Activated T-cell treated with anti-CD3 and anti-CD28 coated beads for 1 hour (primary cell): ENCODE measurements at places on chromosomes 2 and 18.

DNA sequence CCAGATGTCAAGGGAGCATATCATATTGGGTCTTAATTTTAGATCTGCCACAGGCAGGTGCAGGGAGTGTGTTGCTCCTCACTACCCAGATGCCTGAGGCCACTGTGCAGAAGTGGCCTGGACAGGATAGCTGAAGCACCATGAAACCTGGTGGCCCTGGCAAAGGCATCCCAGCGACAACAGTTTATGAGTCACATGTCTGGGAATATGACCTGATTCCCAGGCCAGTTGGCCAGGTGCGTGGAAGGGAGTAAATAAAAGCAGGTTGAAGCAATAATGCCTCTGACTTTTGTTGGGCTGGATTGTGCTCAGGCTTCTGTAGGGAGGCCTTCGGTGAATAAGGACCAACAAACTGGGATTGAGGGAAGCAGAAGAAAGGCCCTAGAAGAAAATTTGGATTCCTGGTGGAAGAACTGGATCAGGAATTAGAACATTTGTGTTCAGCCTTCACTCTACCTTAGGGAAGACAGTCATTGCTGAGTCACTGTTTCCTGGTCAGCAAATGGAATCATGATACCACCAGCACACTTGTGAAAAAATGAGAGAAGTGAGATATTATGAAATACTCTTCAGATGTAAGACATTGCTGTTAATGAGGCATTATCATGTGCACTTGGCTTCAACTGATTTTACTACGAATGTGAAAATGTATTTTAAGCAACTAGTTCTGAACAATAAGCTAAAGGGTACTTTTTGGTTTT, 78.4 kb upstream of the ZNF516 start:
- no peak for DNase-seq

- no peak for DNase-seq
Measured at GRCh38 chr2:231673348-231673770, 35.0 kb upstream of the PTMA start.

DNA sequence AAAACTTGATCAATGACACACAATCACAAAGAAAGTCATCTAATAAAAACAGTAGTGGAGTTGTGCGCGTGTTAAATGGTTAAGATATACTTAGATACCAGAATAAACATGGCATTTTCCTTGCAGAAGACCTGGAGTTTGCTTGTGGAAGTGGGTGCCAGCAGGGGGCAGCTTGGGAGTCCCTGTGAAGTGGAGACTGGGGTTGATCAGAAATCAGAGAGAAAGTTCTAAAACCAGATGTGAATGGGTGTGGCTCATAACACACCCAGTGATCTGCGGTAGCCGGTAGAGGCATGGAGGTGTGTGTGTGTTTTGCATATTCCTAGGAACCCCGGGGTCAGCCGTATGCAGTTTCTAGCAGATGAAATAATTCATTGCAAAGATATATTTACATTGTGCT, 300.1 kb upstream of the TRIB2 start:
- peak; percentile 52 for DNase-seq

- no peak for DNase-seq
Measured at GRCh38 chr2:174512345-174512744, 25.5 kb upstream of the GPR155 start.

DNA sequence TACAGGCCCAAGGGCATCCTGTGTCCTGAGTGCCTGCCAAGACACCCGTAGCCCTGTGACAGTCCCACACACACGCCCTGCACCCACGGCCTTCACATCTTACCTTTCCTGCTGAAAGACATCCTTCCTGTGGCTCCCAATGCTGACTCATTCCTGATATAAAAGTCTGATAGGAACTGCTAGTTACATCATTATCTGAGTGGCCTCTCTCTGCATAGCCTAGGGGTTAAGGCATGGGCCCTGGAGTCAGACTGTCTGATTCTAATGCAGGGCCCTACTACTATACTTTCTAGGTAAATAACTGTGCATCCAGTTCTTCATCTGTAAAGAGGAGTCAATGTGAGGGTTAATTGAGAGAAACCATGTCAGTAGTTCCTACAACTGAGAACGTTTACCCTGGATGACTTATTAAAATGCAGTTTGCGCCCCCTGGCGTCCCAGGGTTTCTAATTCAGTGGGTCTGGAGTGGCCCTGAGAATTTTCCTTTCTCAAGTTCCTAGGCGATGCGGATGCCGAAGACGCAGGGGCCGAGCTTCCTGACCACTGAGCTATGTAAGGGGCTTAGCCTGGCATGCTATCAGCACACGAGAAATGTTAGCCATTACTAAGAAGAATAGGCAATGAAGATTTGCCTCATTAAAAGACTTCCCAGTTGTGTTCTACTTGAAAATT, 6.0 kb upstream of the GPR45 start:
- peak; percentile 61 for DNase-seq

DNA sequence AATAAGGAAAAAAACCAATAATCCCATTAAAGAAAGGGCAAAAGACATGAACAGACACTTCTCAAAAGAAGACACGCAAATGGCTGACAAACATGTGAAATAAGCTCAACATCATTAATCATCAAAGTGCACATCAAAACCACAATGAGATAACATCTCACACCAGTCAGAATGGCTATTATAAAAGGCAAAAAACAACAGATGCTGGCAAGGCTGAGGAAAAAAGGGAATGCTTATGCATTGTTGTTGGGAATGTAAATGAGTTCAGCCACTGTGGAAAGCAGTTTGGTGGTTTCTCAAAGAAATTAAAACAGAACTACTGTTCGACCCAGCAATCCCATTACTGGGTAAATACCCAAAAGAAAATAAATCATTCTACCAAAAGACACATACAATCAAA, 285.6 kb downstream of the NR4A2 start:
- no peak for DNase-seq

DNA sequence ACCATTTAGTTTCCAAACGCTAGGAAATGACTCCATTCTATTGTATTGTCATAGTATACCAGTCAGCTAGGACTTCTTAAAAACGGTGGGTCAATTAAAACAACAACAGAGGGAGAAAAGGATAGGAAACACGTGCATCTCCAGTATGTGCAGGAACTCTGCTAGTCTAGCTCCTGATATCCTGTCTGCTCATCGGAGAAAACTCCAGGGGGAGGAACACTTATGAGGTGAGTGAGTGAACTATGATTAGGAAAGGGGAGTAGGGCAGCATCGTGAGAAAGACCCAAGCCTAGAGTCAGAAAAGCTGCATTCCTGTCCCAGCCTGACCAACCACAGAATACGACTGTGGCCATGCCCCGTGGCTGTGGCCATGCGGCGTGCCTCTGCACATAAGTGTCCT, 34.2 kb downstream of the DTNB start:
- no peak for DNase-seq

DNA sequence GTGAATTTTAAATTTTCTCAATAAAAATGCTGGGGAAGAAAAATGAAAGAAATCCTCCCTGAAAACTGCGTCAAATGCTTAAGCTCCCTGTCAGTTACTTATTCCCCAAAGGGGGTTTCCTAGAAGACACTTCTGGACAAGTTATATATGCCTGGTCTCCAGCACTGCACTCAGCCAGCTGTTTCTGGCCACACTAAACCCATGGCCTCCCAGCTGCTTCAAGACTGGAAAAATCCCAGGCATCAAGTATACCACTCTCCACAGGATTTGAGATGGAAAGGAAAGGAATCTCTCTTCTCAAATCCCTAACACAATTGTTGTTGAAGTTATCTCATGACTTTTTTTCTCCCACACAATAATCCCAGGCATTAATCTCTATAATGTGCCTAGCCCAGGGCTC, 245.7 kb downstream of the NBAS start:
- DNase-seq = no peak

- no peak for DNase-seq
Measured at GRCh38 chr2:186949726-186950256, 100.8 kb upstream of the ZSWIM2 start.

DNA sequence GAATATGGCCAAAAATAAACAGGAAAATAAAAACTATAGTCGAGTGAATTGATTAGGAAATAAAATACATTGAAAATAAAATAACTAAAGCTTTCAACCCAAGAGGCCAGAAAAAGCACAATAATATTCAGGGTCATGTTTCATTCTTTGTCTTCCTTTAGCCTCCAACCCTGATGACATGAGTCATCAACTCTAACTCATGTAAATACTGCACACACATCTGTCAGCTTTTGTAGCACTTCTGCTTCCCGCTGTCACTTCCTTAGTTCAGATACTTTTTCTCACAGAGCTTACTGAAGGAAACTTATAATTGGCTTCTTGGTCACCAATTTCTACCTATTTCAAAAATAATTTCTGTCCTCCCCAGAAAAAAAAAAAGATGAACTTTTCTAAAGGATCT, 112.8 kb downstream of the UPP2 start:
- DNase-seq = no peak

DNA sequence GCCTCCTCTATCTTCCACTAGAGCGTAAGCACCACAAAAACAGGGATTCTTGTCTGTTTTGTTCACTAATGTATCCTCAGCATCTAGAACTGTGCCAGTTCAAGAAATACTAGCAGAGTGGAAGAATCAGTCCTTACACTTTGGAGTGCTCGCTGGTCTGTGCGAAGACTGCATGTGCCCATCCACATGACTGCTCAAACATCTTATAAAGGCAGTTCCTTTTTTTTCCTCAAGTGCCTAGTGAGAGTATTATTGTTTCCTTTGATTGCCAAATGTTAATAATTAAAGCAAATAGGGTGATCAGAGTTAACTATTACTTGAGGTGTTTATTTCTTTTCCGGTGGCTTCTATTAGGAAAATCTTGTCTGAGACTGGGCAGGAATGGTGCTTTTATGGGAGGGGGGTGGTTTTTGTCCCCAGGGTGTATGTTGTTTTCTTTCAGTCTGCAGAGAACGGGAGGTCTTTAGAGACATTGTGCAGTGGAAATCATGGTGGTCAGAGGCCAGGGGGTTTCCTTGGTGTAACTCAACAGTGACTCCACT, 45.6 kb upstream of the ITGB6 start:
- DNase-seq = no peak

GRCh38 chr2:2061091-2061696, 269.9 kb downstream of the MYT1L start:
- no peak for DNase-seq

DNA sequence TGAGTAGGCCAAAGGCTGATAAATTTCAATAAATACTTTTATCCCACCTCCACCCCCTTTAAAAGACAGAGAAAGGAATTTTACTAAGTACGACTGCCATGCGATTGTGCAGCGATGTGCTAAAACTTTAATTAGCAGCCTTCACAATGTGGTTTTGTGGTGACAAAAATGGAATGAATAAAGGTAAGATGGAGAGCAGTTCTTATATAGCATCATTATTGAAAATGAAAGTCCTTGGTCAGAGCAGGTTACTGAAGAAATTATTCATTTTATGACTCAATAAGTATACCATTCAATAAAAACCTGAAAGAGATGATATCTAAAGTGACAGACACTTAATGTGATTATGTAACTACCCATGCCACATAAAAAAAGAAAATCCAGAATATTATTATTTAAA, 33.2 kb upstream of the MTIF2 start:
- no peak for DNase-seq

DNA sequence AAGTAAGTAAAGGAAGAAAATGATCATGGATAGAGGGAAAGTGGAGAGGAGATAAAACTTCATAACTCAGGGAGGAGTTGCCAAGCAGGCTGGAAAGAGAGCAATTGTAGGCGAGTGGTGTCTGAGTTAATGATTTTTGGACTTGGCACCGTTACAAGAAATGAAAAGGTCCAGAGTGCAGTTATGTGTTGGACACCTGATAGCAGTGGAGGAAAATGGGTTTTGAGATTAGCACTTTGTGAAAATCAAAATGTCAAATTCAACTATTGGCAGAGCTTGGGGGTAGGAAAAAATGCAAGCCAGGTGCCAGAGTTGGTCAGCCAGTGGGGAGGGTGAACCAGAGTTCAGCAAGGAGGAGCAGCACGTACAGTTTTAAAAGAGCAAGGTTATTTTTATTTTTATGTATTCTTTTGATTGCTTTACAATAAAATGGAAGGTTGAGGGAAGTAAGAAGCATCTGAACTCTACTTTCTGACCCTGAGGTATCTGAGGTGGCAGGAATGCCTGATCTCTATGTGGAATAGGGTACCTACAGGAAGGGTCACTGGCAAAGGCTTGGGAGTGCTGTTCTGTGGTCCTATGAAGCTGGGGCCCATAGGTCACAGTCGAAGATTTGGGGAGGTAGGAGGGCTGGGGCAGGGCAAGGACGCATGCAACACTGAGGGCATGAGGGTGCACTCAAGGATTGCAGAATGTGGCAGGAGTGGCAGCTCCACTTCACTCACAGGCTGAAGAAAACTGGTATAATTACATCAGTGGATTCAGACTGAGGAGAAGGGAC, 127.5 kb downstream of the CD8B2 start:
- no peak for DNase-seq

GRCh38 chr2:232365621-232366321, 12.8 kb upstream of the ALPP start:
- DNase-seq = no peak

DNA sequence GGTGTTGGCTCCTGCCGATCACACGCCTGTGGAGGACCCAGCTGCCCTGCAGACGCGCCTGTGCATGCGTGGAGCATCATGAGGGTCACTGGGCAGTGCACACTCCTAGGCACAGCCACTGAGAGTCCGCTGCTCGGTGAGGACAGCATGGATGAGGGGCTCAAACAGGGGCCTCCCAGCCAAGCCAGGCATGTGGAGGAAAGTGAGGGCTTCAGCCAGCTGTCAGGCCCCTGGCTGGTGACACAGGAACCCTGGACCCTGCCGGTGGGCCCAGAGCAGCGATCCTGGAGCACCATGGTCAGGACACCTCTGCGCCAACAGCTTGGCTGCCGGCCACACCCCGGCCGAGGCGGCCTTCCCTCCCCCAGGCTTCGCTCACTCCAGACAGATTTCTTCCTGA, 171.2 kb downstream of the RTP5 start:
- no peak for DNase-seq

GRCh38 chr2:216774620-216775019, 79.3 kb upstream of the IGFBP5 start:
- DNase-seq = no peak

- DNase-seq = no peak
Measured at GRCh38 chr2:240149943-240150784, 9.7 kb upstream of the OTOS start.

GRCh38 chr2:204628926-204629712, 83.8 kb downstream of the PARD3B start:
- no peak for DNase-seq

GRCh38 chr18:34651586-34652369, 58.3 kb upstream of the DTNA start:
- no peak for DNase-seq

- DNase-seq = no peak
Measured at GRCh38 chr2:51258301-51258700, 226.4 kb upstream of the NRXN1 start.

DNA sequence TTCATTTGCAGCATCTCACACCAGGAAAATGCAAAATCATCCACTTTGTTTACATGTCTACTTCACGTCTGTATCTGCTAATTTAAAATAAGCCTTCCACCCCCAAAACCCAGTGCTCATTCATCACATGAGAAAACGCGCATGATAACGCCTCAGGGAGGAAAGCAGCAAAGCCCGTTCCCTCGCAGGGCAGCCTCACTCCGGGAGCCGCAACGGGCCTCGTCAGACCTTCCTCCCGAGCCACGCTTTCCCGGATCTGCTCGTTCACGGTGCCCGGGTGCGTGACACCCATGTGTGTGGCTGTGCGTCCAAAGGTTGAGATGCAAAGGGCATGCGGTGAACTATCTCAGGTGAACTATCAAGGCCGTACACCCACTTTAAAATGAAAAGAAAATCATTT, 59.8 kb downstream of the NDUFA10 start:
- DNase-seq = no peak
